ENCODE measurements at places on chromosomes 1 and 21. TPM values are rescaled to one million over a fixed set of nuclear protein-coding genes. Genes with fewer than 3 reads are reported as not detected.

Gene IL20
- not detected for polyA plus RNA-seq

Gene CCDC30
- polyA plus RNA-seq: 0.63 TPM

Gene SLC27A3
- 2.7 TPM for polyA plus RNA-seq

Gene TMOD4
- polyA plus RNA-seq: 0.29 TPM

Gene C1orf232
- not detected for polyA plus RNA-seq

Gene PDZK1IP1
- 6.4 TPM for polyA plus RNA-seq

Gene OR2M3
- polyA plus RNA-seq: not detected

Gene OR2T34
- polyA plus RNA-seq: not detected

DNA sequence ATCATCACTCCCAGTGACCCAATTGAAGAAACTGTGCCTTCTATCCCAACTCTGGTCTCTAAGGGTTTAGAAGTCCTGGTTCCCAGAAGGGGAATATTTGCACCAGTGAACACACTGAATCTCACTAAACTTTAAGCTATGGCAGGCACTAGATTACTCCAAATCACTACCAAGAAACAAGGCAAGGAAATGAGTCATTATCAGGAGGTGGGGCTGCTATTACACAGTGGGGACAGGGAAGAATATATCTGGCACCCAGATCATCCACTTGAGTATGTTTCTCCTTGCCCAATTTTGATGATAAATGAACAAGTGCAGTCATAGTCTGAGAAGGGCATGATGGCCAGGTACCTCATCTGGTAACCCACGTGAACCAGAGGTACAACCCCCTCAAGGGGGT is 7.0 kb downstream of the MRPL9 start:
- no peak for DNase-seq

- DNase-seq: no peak
Observed at GRCh38 chr1:184761969-184762485, 7.4 kb upstream of the EDEM3 start.

- no peak for DNase-seq
Observed at GRCh38 chr1:182235952-182236650, 155.5 kb downstream of the GLUL start.

DNA sequence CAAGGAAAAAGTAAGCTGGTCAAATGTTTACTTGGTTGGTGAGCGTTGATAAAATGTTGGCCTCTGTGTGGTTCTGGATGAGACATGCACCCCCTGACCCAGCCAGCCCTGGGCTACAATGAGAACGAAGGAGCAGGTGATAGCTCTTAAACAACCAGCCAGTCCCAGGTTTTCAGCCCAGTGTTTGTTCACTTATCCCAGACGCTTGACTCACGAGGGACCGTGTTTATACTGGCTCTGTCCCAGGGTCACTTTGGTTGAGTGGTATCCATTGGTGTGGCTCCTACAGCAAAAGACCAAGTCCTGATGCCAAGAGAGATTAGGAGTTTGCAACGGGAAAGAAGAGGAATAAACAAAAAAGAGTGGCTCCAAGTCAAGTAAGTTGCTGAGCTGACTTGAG is 86.9 kb downstream of the KCNJ15 start:
- DNase-seq: peak; percentile 84

DNA sequence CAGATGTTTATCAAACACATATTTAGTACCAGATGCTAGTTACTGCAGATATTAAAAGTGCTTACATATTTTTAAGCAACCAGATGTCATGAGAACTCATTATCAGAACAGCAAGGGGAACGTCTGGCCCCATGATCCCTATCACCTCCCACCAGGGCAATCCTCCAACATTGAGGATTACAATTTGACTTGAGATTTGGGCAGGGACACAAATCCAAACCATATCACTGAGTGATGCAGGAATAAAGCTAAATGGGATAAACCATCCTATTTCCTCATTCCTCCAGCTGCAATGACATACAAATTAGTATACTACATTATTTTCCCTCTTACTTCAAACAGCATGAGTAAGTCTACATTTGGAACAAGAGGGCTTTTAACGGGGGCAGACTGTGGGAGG is 3.1 kb upstream of the KCNK2 start:
- no peak for DNase-seq

GRCh38 chr1:168717906-168718891 is 10.8 kb downstream of the DPT start:
- DNase-seq: no peak

GRCh38 chr1:28668956-28669723 is 556 bp downstream of the GMEB1 start:
- peak; percentile 37 for DNase-seq

DNA sequence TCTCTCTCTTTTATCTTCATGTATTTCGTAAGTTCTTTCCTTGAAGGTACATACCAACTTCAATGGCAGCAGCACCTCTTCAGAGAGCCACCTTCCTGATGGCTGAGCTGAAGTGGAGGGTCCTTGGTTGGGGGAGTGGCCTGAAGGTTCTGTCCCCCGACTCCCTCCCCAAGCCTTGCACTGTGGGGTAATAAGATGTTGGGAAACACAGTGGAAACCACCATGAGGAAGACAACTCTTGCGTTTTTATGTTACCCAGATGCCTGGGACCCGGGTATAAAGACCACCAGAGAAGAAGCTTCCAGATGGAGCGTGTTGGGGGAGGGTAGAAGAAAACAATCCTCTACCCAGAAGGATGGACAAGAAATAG is 794 bp downstream of the KRTAP12-3 start:
- no peak for DNase-seq

DNA sequence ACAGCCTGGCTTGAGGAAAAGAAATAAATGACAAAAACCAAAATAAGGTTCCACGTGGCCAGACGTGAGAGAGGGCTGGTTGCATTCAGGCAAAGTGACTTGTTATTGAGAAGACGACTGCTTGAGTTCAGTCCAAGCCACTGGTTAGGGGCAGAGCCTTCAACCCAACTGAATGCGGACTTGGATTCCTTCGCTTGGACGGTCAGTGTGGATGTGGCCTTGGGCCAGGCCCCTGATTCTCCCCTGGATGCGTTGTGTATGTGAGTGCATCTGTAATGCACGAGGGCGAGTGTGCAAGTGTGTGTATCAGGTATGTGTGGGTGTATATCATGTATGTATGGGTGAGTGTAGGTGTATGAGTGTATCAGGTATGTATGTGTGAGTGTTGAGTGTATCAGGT is 1.9 kb downstream of the PLA2G2F start:
- DNase-seq: no peak

GRCh38 chr1:151130987-151131586 is 15.3 kb downstream of the SEMA6C start:
- DNase-seq: no peak

Measured in A549 (cell line).